ENCODE measurements at places on chromosomes 7 and 10.

DNA sequence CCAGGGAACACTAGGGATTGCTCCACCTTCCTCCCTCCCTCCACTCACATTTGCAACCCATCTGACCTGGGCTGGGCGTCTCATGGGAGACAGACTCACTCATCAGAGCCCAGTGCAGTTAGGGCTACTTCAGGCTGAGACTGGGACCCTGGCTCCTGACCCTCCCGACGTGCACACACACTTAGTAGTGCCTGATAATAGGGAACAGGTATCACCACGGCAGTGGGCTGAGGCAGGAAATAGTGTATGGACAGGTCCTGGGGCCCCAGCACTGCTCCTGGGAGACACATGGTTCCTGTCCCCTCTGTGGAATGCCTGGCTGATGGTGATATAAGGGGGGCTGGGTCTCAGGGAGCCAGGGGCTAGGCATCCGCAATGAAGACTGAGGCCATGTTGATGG is 14.3 kb downstream of the AQP1 start:
- DNase-seq = no peak

GRCh38 chr7:14717816-14718215 is 184.7 kb downstream of the DGKB start:
- peak; percentile 54 for DNase-seq

GRCh38 chr10:31069411-31069810 is 37.7 kb upstream of the ZNF438 start:
- DNase-seq = no peak

DNA sequence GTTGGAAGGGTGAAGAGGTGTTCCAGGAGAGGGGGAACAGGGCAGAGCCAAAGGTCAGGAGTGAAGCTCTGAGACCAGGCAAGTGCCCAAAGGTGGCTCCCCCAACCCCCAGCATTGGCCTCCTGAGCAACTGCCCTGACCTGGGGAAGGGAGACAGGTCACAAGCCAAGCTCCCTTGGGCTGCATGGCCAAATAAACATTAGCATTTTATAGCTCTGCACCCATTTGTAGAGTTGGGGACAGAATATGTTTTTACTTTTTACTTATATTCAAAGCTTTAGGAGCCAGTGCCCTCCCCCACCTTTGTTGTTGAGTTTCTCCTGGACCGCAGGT is 4.0 kb downstream of the UNC5B start:
- no peak for DNase-seq

DNA sequence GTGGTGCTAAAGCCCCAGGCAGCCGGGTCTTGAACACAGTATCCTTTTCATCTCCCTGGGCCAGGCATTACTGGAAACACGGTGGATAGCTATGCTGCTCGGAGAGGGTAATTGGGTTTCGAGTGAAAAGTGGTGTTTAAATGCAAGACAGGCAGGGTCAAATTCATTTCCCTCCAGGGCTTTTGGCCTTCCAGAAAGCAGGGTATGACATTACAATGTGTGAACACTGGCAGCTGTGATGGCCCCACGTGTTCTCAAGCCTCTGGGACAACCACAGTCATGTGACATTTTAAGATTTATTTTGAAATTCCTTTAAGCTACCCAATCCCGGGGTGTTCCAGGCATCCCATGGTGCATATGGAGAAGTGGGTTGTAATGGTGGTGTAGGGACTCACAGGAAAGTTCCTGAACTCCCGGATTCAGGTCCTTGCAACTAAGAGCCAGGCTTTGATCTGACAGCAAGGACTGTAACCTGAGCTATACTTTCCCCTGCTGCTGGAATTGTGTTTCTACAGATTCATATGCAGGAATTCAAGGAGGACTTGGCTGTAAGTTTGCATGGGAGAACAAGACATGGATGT is 46.8 kb downstream of the INSYN2A start:
- DNase-seq = peak; percentile 54

DNA sequence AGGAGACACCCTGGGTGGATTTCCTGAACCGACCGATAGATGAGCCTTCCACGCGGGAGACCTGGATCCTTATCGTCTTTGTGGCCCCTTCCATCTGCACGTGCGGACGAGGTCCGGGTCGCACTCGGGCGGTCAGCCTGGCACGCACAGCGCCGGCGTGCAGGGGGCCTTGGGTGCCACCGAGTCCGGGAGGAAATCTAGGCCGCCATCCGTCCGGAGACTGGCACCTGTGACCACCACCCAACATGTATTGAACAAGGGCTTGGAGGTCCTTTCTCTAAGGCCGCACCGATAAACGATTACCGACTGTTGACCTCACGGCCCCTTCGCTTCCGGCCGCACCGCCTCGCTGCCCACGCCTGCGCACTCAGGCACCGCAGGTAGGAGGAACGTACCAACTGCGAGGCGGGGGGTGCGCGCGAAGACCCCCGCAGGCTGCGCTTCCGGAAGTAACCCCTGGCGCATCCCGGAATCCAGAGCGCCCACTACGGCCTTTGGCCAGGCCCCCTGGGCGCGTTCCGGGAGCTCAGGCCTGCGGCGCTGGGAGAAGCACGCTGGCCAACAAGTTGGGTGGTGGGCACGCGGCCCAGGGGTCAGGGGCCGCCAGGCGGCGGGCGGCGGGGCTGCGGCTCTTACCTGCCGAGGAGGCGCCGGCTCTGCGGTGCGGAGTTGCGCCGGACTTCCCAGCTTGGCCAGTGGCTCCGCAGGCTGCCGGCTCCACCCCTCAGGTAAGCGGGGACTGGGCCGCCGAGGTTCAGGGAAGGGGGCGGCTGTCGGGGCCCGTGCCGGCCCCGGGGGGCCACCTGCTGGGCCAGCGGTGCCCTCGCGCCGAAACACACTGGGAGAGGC is at the start of the genes ACTR3C and LRRC61:
ACTR3C (minus strand) TSS at position 713 of the 849 bp plus-strand sequence. CDS start 28,249 bp downstream, outside the sequence.
LRRC61 (plus strand) TSS at position 523 of the 849 bp plus-strand sequence. CDS start 13,507 bp downstream, outside the sequence.
- peak; percentile 15 for DNase-seq

DNA sequence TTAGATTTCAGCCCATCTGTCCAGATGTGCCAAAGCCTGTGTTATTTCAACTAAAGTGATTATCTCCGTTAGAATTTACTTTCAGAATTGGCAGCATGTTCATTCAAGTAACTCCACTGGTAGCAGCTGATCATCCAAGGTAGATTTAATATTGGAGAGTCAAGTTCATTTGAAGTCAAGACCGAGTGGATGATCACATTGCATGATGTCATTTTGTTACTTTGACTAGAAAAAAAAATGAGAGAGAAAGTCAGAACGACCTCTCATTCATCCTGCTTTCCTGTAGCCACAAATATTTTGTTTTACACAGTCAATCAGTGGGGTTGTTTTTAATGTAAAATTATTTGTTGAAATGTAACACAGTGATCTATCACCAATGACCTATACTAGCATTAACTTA is 196.7 kb upstream of the PHYHIPL start:
- DNase-seq = no peak

DNA sequence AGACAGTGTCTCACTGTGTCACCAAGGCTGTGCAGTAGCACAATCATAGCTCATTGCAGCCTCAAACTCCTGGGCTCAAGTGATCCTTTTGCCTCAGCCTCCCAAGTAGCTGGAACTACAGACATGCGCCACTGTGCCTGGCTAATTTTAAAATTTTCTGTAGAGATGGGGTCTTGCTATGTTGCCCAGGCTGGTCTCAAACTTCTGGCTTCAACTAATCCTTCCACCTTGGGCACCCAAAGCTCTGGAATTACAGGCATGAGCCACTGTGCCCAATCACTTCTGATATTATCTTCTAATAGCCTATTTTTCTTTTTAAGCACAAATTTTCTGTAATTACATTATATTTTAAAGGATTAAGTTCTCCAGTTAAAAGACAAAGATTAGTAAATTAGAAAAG is 42.6 kb upstream of the ZC3HAV1 start:
- DNase-seq = no peak

- DNase-seq = no peak
Observed at GRCh38 chr7:29276199-29276598, 81.6 kb downstream of the CHN2 start.

DNA sequence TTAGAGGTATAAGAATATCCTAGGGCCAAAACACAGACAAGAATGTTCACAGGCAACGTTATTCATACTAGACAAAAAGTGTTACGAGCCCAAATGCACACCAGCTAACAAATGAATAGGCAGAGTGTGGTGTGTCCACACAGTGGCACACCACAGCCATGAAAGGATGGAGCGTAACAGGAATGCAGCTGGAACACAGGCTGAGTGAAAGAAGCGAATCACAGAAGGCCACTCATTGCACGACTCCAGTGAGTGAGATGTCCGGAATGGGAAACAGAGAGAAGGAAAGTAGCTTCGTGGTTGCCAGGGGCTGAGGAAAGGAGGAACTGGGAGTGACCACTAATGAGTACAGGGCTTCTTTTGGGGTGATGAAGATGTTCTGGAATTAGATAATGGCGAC is 198.8 kb downstream of the TNS3 start:
- DNase-seq = no peak

- no peak for DNase-seq
Observed at GRCh38 chr10:109115179-109115578, 808.1 kb downstream of the XPNPEP1 start.

GRCh38 chr10:118407777-118408176 is 65.7 kb upstream of the FAM204A start:
- DNase-seq = no peak

DNA sequence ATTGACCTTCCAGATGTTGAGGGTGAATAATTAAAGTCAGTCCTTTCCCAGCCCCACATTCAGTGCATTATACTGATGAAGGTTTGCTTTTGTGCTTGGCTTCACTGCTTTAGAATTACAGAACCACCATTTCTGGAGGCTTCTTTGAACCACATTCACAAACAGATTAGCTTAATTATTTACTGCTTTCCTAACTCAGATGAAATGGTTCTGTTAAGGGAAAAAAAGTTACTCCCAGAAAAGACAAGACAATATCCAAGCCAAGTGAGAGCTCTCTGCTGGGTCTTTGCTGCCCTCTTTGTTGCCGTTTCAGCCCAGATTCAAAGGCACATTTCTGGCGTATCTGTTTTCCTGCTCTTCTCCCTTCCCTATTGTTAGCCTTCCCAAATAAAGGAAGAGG is 188.9 kb downstream of the AHR start:
- no peak for DNase-seq

DNA sequence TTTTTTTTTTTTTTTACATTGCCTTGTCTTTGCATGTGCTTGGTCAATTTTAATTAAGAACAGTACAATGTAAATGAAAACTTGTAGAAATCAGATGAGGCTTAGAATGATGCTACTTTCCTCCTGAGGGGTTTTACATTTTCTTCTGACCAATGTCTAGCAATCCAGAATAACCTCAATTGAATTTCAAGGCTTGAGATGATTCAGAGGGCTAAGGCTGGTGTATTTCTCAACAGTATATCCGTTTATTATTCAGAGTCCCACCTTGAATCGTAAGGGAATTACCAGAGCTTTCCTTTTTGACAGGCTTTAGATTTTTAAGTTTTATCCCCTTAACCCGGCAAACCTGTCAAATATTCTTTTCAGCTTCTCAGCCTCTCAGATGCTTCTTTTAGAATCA is 231.2 kb upstream of the STK17A start:
- DNase-seq = no peak

- DNase-seq = peak; percentile 16
Observed at GRCh38 chr7:14841869-14842268, 60.7 kb downstream of the DGKB start.

DNA sequence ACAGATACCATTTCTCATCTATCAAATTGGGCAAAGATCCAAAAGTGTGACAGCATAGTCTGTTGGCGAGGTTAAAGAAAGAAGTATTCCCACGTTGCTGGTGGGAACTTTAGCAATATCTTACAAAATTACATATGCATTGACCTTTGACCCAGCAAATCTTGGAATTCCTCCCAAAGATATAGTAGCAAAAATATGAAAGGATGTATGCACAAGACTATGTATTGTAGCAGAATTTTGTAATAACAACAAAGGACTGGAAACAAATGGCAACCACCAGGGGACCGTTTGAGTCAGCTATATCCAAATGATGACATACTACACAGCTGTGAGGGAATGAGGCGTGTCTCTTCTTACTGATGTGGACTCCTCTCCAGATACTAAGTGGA is 50.2 kb downstream of the KCNH2 start:
- peak; percentile 28 for DNase-seq

- DNase-seq = no peak
Observed at GRCh38 chr7:67608806-67609205, 612.2 kb downstream of the TYW1 start.

GRCh38 chr7:158382363-158383254 is 205.0 kb downstream of the PTPRN2 start:
- no peak for DNase-seq

DNA sequence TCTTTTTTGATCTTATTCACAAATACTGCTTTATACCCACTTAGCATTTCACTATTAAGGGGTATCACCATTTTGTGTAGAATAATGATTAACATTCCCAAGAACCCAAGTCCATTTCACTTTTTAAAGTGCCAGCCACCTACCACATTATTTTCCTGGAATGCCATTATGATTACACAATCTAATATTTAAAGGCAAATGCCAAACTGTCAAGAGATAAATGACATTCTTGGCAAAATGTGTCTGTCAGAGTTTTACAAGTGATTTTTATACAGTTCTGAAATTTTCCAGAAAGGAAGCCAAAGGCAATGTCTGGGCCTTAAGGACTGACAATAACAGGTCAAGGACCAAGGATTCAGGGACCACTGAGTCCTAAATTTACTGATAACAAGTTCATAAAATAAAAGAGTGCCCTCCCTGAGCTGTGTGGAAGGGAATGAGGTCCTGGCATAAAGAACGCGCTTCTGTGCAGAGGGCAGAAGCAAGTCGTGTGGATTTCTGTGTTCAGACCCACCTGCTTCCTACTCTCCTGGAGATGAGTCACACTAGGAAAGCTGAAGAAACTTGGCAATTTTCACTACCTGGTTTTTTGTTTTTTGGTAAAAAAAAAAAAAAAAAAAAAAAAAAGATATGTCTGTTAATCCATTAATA is 66.5 kb downstream of the UBE2H start:
- DNase-seq = no peak

DNA sequence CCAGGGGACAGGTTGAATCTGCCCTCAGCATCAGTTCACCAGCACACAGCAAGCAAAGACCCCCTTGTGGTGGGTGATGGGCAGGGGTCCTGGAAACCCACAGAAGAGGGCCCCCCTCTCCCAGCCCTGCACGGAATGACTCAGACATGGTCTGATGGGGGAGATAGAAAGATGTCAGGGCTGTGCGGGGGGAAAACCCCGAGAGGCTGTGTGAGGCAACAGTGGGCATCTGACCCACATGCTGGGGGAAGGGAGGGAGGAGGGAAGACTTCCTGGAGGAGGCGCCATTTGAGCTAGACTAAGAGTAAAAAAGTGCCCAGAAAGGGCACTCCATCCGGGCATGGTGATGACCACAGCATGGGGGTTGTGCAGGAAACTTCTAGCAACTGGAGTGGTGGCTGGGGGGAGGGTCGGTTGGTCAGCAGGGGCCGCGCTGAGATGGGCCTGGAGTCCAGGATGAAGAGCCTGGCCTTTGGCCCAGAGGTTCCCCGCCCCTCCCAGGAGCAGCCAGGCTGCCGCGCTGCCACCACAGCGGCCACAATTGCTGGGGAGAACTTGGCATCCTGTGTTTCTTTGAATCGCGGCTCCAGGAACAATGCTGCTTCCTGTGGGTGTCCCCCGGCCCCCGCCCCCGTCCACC is 2.5 kb downstream of the LFNG start:
- no peak for DNase-seq

- DNase-seq = no peak
Observed at GRCh38 chr7:75989500-75990388, 4.7 kb downstream of the TMEM120A start.

- no peak for DNase-seq
Observed at GRCh38 chr10:7526017-7526400, 115.2 kb upstream of the SFMBT2 start.

Measured in choroid plexus epithelial cell (primary cell).